ENCODE measurements at places on chromosomes 7 and 10. TPM values are rescaled to one million over a fixed set of nuclear protein-coding genes. Genes with fewer than 3 reads are reported as not detected.
A peak's percentile ranks its signal among the peaks of the same experiment; 100 is the strongest.

- no peak for DNase-seq
- no peaks in the 10 kb centered on the region for H3K27me3 ChIP-seq
- H3K36me3 ChIP-seq = no peaks in the 10 kb centered on the region
- H3K4me3 ChIP-seq = no peak overlapping the region
These were observed 23.4 kb downstream of the TAS2R16 start for GRCh38 chr7:122972056-122972455.

DNA sequence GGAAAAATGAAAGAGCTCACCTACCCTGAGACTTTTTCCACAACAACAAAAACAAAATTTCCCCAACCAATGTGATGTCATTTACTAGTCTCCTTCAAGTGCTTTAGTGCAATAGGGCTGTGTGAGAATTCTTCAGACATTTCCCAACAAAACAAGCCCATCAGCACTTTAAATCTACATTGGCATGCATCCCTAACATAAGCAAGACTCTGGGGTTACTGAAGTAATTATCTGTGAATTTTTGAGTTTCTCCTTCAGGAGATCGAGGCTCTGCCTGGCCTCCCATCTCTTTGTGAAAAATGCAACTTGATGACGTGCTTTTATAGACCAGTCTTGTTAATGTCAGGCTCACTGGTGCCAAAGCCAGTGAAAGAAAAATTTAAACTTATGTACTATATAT, 255.6 kb downstream of the GFRA1 start:
- no peaks in the 10 kb centered on the region for H3K27me3 ChIP-seq
- DNase-seq = no peak
- H3K36me3 ChIP-seq = no peaks in the 10 kb centered on the region
- H3K4me3 ChIP-seq = no peak overlapping the region
- H3K27ac ChIP-seq = no peak overlapping the region
- H3K4me1 ChIP-seq = no peaks in the 10 kb centered on the region

- H3K4me3 ChIP-seq = peak overlapping the region; percentile 62
- no peaks in the 10 kb centered on the region for H3K36me3 ChIP-seq
- no peaks in the 10 kb centered on the region for H3K27me3 ChIP-seq
- no peaks in the 10 kb centered on the region for H3K4me1 ChIP-seq
These were observed 373.0 kb downstream of the RPS24 start for GRCh38 chr10:78406648-78407008.

Gene SEC61G
- total RNA-seq = 192 TPM

Gene C10orf53
- not detected for total RNA-seq

Gene PRSS37
- not detected for total RNA-seq

DNA sequence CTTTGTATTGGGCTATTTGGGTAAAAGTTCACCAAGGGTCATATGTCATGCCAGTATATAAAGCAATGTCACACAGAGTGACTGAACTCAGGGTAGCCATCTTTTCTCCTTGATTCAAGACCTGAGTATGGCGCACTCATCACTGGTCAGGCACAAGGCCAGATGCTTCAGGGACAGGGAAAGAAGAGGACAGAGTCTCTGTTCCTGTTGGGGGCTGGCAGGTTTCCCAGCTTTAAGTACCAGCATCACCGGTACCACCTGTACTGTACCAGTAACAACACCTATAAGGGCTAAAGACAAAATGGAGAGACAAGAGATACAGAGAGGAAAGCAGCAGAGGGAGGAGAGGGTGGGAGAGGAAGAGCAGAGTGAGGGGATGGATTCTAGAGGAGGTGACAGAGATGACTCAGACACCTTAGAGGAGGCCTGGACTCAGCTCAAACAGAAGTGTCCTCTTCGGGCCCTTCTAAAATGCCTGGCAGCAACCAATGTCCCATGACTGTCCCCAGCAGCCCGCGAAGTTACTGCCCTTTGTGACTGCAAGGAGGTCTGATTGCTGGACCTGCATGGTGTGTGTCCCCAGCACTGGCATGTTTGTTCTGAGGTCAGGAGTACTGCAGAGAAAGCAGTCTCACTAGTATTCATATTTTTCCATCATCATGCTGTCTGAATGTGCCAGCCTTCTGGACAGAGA, 191.3 kb downstream of the MYOF start:
- no peaks in the 10 kb centered on the region for H3K36me3 ChIP-seq
- no peak for DNase-seq
- no peak overlapping the region for H3K4me3 ChIP-seq
- peaks cover 8% of the 10 kb centered on the region for H3K4me1 ChIP-seq

GRCh38 chr7:2585446-2585845, 26.7 kb downstream of the IQCE start:
- H3K36me3 ChIP-seq = no peaks in the 10 kb centered on the region
- H3K4me3 ChIP-seq = no peak overlapping the region
- no peaks in the 10 kb centered on the region for H3K27me3 ChIP-seq
- H3K27ac ChIP-seq = no peak overlapping the region

DNA sequence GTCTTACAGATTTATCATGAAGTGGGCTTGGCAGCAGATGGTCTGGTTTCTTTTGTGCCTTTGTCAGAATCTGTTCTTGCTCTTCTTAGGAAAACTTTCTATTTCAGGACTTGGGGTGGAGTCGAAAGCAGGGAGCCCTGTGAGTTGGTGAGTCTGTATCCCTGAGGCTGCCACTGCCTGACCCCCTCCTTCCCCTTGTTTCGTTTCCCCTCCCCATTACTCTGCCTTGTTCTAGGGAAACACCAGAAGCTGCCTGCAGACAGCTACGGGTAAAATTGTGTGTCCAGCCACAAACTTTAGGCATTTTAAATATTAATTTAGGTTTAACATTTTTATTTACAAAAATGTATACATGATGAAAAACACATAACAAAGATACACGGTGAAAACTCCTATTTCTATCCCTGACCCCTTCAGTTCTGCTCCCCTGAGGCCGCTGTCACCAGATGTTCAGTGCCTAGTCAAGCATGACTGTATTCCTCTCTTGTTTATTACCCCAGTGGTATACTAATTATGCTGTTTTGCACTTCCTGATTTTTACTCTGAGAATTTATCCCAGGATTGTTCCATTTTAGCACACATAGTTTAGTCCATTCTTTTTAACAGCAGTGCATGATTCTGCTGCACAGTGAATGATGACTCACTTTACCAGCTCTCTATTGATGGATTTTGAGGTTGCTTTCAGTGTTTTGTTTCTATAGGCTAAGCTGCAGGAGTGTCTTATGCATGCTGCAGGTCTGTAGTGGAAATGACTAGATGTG, 9.1 kb downstream of the TSPAN14 start:
- no peak overlapping the region for H3K4me3 ChIP-seq
- H3K27ac ChIP-seq = peak overlapping the region; percentile 92
- peaks cover 88% of the 10 kb centered on the region for H3K4me1 ChIP-seq

DNA sequence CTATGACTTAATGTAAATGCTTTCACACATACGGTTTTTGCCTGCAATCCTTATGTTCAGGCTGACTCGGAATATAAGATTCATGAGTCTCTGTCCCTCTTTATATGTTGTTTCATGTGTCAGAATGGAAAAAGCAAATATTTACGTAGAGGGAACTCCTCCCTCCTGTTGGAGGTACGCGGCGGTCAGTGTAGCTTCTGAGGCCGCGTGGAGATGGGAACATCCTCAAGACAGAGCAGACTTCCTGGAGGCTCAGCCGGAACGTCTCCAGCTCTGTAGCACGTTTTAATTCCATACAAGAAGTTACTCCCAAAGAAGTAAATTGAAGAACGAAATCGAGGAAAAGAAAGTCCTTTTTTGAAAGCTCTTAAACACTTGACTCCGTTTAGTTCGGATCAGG, 248.3 kb downstream of the EBF3 start:
- no peaks in the 10 kb centered on the region for H3K4me1 ChIP-seq
- H3K27me3 ChIP-seq = no peaks in the 10 kb centered on the region
- DNase-seq = no peak
- no peaks in the 10 kb centered on the region for H3K36me3 ChIP-seq

GRCh38 chr10:68516766-68517165, 10.6 kb downstream of the SLC25A16 start:
- DNase-seq = no peak
- H3K36me3 ChIP-seq = no peaks in the 10 kb centered on the region
- no peaks in the 10 kb centered on the region for H3K4me1 ChIP-seq
- no peaks in the 10 kb centered on the region for H3K27me3 ChIP-seq

DNA sequence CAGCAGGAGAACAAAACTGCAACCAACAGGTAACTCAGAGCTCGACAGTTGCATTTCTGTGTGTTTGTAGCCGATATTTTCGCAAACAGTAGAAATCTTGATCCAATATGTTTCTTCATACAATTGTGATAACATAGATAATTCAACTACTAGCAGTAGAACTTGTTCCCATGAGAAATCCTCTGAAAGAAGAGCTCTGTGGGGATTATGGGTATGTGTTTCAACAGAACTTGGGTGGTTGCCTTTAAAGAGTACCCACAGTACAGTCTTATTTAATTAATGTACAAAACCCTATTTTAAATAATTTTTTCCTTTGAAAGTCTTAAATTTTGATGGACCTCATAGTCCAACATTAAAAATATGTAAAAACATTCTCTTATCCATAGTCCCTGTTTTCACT, 266.1 kb downstream of the PARD3 start:
- no peak overlapping the region for H3K4me3 ChIP-seq
- no peaks in the 10 kb centered on the region for H3K4me1 ChIP-seq
- no peaks in the 10 kb centered on the region for H3K36me3 ChIP-seq
- DNase-seq = no peak

- no peak overlapping the region for H3K27ac ChIP-seq
- no peak for DNase-seq
- no peaks in the 10 kb centered on the region for H3K4me1 ChIP-seq
- H3K4me3 ChIP-seq = no peak overlapping the region
These were observed 857.3 kb upstream of the ZWINT start for GRCh38 chr10:57218382-57218781.

- DNase-seq = no peak
- peaks cover 3% of the 10 kb centered on the region for H3K4me1 ChIP-seq
- no peak overlapping the region for H3K27ac ChIP-seq
These were observed 444 bp downstream of the NKX1-2 start for GRCh38 chr10:124449170-124450011.

DNA sequence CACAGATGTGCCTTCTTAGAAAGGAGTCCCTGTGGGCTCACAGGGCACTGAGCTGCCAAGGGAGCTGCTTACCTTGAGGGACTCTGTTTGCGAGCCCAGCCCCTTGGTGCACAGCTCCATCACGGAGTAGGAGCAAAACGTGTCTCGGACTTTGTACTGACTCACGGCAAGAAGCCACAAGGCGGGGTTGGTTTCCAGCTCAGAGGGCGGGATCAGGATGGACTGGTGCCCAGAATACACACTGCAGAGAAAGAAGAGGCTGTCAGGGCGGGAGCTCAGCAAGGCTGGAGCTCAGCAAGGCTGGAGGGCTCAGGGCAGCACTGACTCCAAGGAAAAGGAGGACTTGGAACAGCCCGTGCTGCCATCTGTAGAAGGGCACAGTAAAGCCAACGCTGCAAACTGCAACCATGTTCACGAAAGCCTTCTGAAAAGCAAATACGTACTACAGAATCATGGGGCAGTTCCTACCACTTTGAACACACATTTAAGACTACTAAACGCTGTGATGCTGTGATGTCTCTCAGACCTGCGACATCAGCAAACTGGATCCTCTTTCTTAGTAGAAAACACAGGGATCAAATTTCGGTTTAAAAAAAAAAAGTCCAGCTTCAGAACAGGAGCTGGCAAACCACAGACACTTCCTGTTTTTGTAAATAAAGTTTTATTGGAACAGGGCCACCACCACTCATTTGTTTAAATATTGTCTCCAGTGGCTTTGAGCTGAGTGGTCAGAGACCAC, 194.3 kb downstream of the ZMYND11 start:
- H3K27me3 ChIP-seq = no peaks in the 10 kb centered on the region
- H3K4me3 ChIP-seq = peak overlapping the region; percentile 20
- H3K36me3 ChIP-seq = no peaks in the 10 kb centered on the region
- H3K4me1 ChIP-seq = no peaks in the 10 kb centered on the region
